Activated naive CD8-positive, alpha-beta T cell treated with anti-CD3 and anti-CD28 coated beads for 36 hours (primary cell): ENCODE measurements at places on chromosomes 12 and 14.

DNA sequence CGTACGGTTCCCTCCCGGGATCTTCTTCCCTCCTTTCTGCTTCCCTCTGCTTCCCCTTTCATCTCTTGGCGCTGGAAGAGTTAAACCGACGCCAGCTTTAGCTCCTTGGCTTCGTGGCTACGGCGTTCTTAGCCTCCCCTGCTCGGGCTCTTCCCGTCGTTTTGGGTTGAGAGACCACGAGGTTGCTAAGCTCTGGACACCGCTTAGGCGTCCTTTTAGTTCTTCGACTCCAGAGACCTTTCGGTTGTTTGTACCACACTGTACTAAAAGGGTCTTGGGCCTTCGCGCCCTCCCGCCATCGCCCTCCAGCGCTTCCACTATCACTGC lies 545 bp downstream of the CPSF2 start:
- no peak for DNase-seq
- peak overlapping the region; percentile 99 for H3K27ac ChIP-seq
- no peaks in the 10 kb centered on the region for H3K27me3 ChIP-seq

DNA sequence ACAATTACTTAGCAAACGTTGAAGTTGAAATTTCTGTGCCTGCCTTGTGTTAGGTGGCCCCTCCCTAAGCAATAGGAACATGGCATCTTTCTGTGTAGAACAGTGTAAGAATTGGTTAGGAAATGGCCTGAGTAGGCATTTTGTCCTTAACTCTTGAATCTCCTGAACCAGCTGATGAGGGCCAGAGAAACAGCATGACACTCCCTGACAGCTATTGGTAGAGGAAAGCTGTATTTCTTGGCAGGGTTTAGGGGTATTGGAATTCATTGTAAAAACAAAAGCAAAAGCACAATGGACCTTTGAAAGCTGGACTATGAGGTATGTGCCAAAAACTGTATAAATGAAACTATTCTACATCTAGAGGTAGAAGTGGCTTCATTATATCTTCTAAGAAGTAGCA lies 40.6 kb upstream of the LRTM2 start:
- no peak for DNase-seq
- no peak overlapping the region for H3K4me3 ChIP-seq
- H3K4me1 ChIP-seq, result peaks cover 8% of the 10 kb centered on the region
- peaks cover 14% of the 10 kb centered on the region for H3K36me3 ChIP-seq
- no peaks in the 10 kb centered on the region for H3K27me3 ChIP-seq

DNA sequence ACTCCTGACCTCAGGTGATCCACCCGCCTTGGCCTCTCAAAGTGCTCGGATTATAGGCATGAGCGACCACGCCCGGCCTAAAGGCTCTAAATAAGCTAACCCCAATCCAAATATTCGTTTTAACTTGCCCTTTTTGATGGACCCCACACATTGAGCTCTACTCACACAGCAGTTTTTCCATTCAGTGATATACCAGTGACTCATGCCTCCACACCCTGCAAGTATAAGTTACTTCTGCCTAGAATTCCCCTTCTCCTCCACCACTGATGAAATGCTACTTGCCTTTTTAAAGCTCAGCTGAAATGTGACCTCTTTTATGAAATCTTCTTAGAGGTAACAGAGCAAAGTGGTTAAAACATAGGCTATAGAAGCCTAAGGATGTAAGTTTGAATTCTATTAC lies 68.8 kb downstream of the EXOC5 start:
- peaks cover 12% of the 10 kb centered on the region for H3K27me3 ChIP-seq
- no peak for DNase-seq
- H3K27ac ChIP-seq, result no peak overlapping the region
- H3K4me1 ChIP-seq, result peaks cover 4% of the 10 kb centered on the region

GRCh38 chr12:105319691-105320209 lies 10.7 kb upstream of the C12orf75 start:
- no peaks in the 10 kb centered on the region for H3K27me3 ChIP-seq
- H3K27ac ChIP-seq, result no peak overlapping the region
- no peak for DNase-seq
- peaks cover 8% of the 10 kb centered on the region for H3K4me1 ChIP-seq

DNA sequence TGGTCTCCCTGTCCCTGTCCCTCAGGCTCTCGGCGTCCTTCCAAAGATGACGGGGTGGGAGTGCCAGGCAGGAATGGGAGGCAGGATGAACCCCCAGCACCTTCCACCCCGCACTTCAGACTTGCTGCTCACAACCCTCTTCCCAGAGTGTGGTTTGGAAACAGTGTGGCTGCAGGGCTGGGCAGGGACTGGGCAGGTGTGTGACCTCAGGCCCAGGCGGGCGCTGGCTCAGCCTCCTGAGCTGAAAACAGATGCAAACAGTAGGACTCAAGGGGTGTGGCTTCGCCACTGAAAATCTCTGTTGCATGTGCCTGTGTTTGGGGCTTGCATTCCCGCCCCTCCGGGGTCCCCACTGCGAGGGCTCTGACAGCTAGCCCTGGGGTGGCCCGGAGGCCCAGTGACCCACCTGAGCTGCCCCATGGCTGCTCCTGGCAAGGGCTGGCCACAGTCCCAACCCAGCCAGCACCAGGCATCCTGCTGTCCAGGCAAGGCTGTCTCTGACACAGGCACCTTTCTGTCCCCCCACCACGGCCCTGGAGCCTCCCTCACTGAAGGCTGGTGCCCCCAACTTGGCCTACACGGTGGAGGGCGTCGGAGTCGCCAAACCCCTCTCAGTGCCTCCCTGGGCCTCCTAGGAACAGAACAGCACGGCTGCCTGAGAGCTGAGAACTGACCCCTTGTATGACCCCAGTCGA lies 46.1 kb downstream of the BEGAIN start:
- H3K4me1 ChIP-seq, result peaks cover 3% of the 10 kb centered on the region
- no peaks in the 10 kb centered on the region for H3K36me3 ChIP-seq
- H3K4me3 ChIP-seq, result no peak overlapping the region
- DNase-seq, result no peak

DNA sequence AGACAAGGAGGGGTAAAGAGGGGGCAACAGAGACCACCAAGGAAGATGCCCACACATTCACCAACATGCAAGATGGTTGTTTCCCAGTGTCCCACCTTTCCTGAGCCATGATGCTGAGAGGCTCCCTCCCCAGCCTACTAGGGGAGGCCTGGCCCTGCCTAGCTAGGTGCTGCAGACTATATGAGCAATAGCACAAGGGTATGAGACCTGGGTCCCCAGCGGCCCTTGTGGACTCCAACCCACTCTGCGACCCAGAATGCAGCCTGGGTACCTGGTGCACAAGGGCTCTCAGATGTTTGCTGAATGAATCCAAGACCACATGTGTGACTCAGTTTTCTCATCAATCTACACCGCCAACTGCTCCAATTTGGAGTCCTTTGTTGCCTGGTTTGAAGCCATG lies 13.9 kb downstream of the TGFB3 start:
- H3K4me3 ChIP-seq, result no peak overlapping the region
- H3K36me3 ChIP-seq, result peaks cover 2% of the 10 kb centered on the region

DNA sequence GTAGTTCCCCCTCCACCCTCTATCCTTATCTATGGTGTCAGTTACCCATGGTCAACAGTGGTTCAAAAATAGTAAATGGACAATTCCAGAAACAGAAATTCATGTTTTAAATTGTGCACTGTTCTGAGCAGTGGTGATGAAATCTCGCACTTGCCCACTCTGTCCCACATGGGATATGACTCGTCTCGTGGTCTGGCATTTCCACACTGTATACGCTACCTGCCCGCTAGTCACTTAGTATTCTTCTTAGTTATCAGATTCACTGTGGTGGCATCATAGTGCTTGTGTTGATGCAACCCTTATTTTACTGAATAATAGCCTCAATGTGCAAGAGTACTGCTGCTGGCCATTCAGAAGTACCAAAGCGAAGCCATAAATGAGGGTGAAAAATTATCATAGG lies 507.0 kb downstream of the SNAPC1 start:
- no peak overlapping the region for H3K27ac ChIP-seq
- H3K27me3 ChIP-seq, result peaks cover 3% of the 10 kb centered on the region
- peak; percentile 11 for DNase-seq

GRCh38 chr12:49651855-49652254 lies 28.5 kb downstream of the PRPF40B start:
- H3K27ac ChIP-seq, result no peak overlapping the region
- H3K4me3 ChIP-seq, result no peak overlapping the region
- H3K4me1 ChIP-seq, result peaks cover 26% of the 10 kb centered on the region
- H3K27me3 ChIP-seq, result no peaks in the 10 kb centered on the region

DNA sequence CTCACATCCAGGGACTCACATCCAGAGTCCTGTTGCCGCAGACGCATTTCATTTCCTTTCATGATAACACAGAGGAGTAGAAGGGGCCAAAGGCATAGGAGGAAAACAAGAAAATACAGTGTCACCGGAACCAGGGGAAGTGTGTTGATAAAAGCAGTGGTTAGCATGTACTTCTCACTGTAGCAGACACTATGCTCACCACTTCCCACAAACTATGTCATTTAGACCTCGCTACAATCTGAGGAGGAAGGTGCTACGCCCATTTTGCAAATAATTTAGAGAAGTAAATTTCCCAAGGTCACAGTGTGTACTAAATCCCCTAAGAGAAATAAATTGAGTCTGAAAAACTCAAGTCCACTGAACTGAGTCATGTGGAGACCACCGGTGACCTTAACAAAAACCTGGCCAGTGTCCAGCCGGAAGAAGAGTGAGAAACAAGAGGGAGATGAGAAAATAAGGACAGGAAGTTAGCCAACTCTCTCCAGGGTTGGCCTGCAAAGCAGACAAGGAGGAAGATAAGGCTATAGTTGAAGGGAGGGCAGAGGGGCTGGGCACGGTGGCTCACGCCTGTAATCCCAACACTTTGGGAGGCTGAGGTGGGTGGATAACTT lies 25.8 kb upstream of the TMCC3 start:
- peak overlapping the region; percentile 8 for H3K4me3 ChIP-seq
- peaks cover 9% of the 10 kb centered on the region for H3K4me1 ChIP-seq
- no peak for DNase-seq

DNA sequence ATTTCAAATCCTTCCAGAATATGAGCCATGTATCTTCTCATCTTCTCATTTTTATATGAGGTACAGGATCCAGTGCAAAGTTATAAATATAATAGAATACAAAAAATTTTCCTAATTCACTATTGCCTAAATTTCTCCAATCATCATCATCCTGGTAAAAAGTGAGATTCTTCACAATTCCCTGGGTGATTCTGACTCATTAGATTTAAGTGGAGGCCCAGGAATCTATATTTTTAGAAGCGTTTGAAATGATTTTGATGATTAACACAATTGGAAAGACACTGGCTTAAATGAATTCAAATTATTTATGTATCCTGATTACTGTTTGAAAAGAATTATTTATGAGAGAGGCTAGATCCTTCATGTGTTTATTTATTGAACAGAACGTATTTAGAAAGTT lies 380.3 kb upstream of the PDE3A start:
- peaks cover 3% of the 10 kb centered on the region for H3K27me3 ChIP-seq
- no peaks in the 10 kb centered on the region for H3K4me1 ChIP-seq
- H3K36me3 ChIP-seq, result no peaks in the 10 kb centered on the region
- H3K4me3 ChIP-seq, result no peak overlapping the region
- no peak for DNase-seq
- H3K27ac ChIP-seq, result no peak overlapping the region

GRCh38 chr14:76827696-76828296 lies 1.6 kb downstream of the LRRC74A start:
- DNase-seq, result no peak
- H3K4me1 ChIP-seq, result no peaks in the 10 kb centered on the region
- no peak overlapping the region for H3K4me3 ChIP-seq

- no peak for DNase-seq
- H3K4me1 ChIP-seq, result peaks cover 45% of the 10 kb centered on the region
- no peak overlapping the region for H3K27ac ChIP-seq
- H3K36me3 ChIP-seq, result no peaks in the 10 kb centered on the region
- no peak overlapping the region for H3K4me3 ChIP-seq
These were observed 10.5 kb downstream of the KRT2 start for GRCh38 chr12:52641468-52641867.

DNA sequence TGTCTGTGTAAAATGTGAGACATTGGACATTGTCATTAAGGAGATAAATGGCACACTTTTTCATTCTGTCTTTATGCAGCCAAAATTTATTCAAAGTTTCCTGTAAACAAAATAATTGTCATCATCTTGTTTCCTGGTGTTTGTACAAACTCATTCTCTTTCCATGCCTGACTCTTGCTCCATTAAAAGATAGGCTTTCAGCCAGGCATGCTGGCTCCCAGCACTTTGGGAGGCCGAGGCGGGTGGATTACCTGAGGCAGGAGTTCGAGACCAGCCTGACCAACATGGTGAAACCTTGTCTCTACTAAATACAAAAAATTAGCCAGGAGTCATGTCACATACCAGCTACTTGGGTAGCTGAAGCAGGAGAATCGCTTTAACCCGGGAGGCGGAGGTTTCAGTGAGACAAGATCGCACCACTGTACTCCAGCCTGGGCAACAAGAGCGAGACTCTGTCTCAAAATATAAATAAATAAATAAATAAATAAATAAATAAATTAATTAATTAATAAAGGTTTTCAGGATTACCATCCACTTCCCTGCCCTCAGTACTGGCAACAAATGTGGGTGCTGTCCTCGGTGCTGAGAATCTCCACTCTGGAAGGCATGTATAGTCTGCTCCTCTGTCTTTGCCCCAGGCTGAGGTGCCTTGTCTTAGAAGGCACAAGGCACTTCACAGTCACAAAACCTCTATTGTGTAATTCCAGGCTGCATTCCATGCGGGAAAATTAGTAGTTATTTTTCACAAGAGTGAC lies 83.2 kb downstream of the PAH start:
- H3K27ac ChIP-seq, result no peak overlapping the region
- H3K36me3 ChIP-seq, result no peaks in the 10 kb centered on the region
- no peak for DNase-seq
- no peak overlapping the region for H3K4me3 ChIP-seq

- no peak overlapping the region for H3K27ac ChIP-seq
- no peak for DNase-seq
- no peak overlapping the region for H3K4me3 ChIP-seq
- H3K36me3 ChIP-seq, result no peaks in the 10 kb centered on the region
- peaks cover 44% of the 10 kb centered on the region for H3K27me3 ChIP-seq
These were observed 55.6 kb downstream of the HMGA2 start for GRCh38 chr12:65879878-65880277.

GRCh38 chr12:119829439-119829838 lies 47.7 kb downstream of the CIT start:
- H3K4me1 ChIP-seq, result peaks cover 5% of the 10 kb centered on the region
- no peak overlapping the region for H3K4me3 ChIP-seq
- peaks cover 41% of the 10 kb centered on the region for H3K36me3 ChIP-seq
- no peaks in the 10 kb centered on the region for H3K27me3 ChIP-seq
- no peak for DNase-seq
- no peak overlapping the region for H3K27ac ChIP-seq

DNA sequence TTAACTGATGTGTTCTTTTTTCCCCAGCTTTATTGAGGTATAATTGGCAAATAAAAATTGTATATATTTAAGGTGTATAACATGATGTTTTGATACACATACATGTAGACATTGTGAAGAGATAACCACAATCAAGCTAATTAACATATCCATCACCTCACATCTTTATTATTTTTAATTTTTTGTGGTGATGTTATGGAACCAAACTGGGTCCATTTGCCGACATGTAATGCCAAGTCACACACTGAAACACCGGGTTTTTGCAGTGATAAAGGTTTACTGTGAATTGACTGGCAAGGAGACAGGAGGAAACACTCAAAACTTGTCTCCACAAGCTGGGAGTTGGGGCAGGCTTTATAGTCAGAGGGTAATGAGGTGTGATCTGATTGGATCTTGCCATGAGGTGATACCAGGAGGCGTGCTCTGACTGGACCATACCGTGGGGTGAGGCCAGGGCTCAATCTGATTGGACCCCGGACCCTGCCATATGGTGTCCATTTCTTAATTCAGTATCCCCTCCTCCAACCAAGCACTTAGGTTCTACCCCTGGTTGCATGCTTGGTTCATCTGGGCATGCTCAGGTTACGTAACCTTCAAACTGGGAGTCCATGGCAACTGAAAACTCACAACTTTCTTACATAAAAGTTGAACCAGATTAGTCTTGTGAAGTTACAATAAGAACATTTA lies 11.8 kb upstream of the WSCD2 start:
- no peak overlapping the region for H3K27ac ChIP-seq
- no peaks in the 10 kb centered on the region for H3K36me3 ChIP-seq
- H3K4me1 ChIP-seq, result peaks cover 6% of the 10 kb centered on the region
- H3K4me3 ChIP-seq, result no peak overlapping the region
- DNase-seq, result no peak
- peaks cover 31% of the 10 kb centered on the region for H3K27me3 ChIP-seq
